SK-N-SH treated with all-trans-retinoic acid at 6 μM for 48 hours (cell line): ENCODE measurements at places on chromosomes 5 and 9.

GRCh38 chr5:125409861-125410536 lies 663.6 kb upstream of the ZNF608 start:
- peak; percentile 48 for ATAC-seq

GRCh38 chr5:155434681-155435080 lies 421.1 kb downstream of the KIF4B start:
- no peak for ATAC-seq

DNA sequence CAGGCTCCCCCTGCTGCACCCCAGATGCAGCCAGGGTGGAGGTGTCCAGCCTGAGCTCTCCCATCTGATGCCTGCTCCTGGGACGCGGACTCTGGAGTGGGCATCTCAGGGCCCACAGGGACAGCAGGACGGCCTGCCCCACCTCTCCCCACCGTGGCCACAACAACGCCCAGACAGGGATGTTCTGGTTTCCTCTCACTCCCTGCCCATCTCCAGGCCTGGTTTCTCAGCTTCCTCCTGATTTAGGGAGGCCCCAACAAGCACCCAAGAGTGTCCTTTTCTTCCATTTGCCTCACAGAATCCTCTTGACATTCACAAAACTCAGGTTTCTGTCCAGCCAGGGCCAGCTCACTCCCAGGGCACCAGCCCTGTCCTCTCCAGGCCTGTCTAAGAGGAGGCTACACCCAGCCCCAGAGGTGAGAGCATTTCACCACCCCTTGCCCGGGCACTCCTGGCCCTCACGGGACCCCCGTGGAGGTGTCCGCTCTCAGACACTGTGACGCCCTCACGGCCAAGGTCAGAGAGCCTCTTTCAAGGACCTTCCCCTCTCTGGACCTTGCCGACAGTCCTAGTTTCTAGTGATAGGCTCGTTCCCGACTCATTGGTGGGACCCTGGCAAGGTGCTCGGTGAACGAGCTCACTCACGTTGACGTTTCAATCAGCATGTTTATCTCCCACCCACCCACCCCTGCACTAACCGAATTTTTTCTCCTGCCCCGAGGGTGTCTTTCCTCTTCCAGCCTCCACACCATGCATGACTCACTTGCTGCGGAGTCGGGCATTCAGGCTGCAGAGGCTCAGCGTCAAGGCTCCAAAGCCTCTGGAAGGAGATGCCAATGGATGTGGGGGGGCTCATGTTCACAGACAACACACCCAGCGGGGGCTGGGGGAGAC lies 62.0 kb upstream of the UNC5A start:
- no peak for ATAC-seq

GRCh38 chr5:176915906-176916305 lies 16.8 kb upstream of the HK3 start:
- no peak for ATAC-seq

GRCh38 chr5:103010168-103010567 lies 109.8 kb downstream of the GIN1 start:
- ATAC-seq: no peak

- ATAC-seq: peak; percentile 71; the same call in 2 of the 3 replicates
Measured at GRCh38 chr5:36073595-36074216, 7.0 kb upstream of the UGT3A2 start.
